NCI-H2171 (cell line): ENCODE measurements at places on chromosomes 2 and 18.

DNA sequence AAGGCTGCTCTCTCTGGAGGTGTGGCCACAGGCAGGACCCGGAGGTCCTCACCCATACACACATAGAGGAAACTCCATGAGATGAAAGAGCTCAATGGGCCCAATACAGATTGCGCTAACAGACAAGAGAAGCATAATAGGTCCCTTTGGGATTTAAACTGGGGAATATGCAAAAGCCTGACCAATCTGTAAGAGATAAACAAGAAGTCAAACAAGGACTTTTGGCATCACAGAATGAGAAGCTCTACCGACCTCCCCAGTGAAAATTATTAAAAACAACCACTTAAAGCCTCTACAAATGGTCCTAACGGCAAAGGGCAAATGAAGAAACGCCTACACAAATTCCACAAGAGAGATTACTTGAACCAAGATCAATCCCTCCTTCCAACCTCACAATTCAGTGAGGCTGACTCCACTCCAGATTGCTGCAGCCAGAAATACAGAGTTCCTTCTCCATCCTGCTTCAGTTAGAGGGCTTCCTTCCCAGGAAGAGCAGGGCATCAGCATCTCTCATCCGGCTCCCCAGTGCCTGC is 10.8 kb downstream of the IWS1 start:
- no peak for DNase-seq

GRCh38 chr2:157887946-157888345 is 11.8 kb upstream of the ACVR1 start:
- no peak for DNase-seq

DNA sequence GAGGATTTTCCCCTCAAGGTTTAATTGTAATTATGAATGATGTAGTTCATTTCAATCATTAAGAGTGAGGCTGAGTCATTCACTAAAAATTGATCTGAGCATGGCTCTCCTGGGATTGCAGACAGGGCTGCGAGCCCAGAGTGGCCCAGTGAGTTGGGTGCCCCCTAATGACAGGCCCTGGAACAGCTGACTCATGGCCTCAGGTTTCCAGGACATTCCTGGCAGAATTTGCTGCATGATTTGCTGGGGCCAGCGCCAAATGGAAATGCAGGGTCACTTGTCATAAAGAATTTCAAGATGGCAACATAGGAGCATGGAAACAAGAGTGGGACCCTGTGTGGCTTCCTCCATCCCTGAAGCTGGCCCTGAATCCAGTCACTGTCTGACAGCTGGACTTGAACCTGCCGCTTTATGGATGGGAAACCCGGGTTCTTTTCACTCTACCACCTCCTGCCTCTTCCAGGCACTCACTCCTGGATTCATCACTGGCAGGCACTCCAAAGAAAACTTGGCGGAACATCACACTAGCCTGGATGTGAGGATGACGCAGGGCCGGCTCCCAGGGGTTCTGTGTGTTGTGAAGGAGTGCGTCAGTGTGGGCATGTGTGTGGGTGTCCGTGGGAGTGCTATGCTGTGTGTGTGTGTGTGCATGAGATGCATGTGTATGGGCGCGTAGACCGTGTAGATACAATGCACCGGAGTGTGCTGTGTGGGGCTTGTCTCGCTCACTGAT is 15.2 kb downstream of the OTOF start:
- no peak for DNase-seq

DNA sequence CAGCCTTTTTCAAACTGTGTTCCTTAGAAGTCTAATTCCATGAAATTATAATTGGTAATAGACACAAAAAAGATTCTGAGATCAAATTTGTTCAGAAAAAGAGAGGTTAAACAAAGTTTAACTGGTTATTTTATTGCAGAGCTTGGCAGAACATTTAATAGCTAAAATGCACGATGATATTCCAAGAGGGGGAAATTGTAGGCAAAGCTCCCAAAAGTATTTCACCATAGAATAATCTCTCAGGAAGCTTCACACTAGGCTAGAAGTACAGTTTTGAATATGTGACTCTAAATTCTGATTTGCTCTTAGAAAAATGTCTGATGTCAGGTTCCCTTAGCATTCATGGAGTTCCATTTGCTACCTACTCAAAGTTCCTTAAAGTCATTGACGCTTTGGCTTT is 292.4 kb upstream of the SETBP1 start:
- DNase-seq = no peak

GRCh38 chr2:211417544-211417943 is 861.1 kb downstream of the CPS1 start:
- DNase-seq = no peak

DNA sequence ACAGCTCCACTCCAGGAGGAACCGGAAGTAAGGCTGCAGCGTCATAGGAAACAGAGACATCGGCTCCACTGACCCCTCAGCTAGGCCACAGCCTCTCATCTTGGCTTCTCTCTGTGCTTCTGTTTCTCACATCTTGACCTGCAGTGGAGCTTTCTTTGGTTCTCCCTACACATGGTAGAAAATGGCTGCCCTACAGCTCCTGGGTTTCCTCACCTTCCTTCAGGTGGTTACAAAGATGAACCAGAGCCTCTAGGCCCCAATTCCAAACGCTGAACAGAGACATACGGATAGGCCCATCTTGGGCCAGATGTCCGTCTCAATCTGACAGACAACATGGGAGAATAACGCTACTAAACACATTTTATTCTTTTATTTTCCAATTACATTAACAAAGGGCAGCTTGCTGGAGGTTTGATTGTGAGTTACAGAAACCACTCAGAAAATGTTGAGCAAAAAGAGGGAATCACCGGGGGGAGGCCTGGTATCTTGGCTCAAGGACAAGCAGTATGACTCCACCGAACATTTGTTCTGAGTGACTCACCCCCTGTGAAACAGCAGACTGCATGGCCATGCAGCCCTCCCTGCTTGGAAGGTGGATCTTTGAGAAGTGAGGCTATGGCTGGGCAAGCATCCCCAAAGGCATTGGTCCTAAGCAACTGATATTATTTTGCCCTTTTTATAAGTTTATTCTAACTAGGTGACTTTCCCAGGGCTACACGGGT is 303.5 kb downstream of the CDCA7 start:
- DNase-seq = no peak

DNA sequence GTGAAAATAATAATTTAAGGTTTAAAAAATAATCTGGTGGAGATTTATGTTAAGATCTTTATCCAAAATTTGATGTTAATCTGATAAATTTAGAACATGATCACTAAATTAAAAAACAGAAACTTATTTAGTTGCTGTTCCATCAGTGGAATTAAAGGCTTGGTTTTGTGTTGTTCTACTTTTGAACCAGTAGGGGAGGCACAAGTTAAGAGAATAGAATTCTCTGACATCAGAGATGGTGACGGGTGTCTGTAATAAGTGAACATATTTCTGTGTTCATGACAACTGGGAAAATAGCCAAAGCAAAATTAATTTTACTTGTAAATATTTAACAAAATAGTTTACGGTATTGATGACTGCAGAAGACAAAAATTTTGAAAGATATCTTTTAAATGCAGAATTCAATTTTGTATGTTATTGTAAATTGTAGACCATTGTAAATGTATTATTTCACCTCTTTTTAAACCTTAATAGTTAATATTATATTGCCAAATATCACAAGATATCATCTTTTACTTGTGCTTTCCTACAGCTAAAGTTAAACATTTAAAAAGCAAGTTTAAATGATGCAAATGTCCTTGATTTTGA is 106.0 kb downstream of the UBR3 start:
- peak; percentile 28 for DNase-seq
